Activated CD4-positive, alpha-beta T cell treated with anti-CD3 and anti-CD28 coated beads, Interleukin-2, amount 50 U/mL, for 48 hours (primary cell): ENCODE measurements at places on chromosomes 1 and 21.

DNA sequence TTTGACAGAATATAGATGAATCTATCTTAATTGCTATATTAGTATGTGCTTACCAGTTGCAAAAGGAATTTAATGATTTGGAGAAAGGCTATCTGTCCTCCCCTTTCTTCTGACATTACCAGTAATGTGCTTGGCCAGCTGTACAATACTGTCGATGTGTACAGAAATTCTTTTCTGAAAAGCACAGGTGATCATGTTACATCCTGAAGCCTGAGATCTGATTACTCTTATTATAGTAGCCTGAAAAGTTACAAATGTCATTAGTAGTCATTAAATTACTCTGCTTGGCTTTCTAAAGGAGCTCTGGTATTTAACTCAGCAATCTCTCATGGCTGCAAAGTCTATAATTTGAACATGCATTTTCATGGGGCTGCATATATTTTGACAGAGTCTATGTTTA lies 209.8 kb downstream of the PTPRC start:
- DNase-seq: no peak

- no peak for DNase-seq
Observed at GRCh38 chr21:42981214-42981523, 6.8 kb downstream of the PKNOX1 start.

DNA sequence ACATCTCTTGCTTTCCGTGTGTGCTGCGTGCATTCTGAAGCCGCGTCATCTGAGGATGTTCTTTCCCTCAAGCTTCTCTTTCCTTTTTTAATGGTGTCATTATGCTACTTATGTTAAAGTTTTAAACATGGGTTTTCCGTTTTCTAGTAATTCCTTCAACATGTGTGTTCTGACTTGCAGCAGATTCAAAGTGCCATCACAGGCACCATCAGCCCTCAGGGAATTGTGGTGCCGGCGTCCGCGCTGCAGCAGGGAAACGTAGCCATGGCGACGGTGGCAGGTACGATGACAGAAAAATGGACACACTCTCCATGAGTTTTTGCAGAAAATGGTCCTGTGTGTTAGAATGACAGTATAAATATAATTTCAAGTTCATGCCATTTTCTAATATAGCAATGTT lies 42.4 kb downstream of the PKNOX1 start:
- no peak for DNase-seq

DNA sequence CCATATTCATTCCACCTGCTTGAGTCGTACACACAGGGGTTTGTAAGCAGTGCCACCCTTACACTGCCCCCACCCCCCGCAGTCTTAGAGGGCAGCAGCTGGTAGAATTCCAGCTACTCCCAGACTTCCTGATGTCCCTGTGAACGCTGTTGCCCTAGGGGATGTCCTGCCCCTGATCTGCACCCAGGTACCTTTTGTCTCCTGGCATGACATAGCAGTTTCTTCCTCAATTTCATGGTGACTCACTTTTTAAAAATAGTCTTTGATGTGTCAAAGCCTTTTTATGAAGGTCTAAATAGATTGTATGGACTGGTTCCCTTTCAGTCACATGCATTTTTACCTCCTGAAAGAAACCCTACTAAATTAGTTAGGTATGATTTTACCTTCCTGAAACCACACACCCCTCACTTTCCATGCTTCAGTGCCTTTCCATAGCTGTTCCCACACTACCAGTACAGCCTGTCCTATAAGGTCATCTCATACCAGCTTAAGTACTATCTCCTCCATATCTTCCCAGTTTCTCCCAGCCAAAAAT lies 76.4 kb downstream of the ST3GAL3 start:
- DNase-seq: no peak

GRCh38 chr21:43632373-43632905 lies 26.8 kb downstream of the HSF2BP start:
- DNase-seq: no peak

DNA sequence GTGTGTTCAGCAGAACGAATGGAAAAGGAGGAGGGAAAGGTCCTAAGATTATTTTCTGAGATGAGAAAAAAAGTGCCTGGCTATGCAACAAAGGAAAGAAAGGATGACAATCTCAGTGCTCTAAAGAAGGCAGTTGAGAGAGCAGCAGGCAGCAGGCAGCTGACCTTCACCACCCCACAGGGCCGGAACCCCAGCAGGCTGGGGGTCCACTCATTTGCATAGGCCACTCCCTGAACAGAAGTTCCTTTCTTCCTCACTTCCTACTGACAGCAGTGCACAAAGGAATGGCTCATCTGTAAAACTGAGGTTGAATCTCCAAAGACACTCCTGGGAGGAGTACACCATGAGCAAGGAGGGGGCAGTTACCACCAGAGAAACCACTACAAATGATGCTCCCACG lies 41.4 kb upstream of the TNR start:
- no peak for DNase-seq

DNA sequence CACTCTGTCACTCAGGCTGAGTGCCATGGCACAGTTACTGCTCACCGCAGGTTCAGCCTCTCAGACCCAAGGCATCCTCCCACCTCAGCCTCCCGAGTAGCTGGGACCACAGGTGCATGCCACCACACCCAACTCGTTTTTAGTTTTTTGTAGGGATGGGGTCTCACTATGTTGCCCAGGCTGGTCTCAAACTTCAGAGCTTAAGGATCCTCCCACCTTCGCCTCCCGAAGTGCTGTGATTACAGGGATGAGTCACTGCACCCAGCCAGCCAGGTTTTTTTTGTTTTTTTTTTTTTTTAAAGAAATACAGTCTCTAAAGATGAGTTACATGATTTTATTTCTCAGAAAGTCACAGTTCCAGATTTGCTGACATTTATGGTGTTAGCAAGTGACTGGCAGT lies 29.0 kb downstream of the BACE2 start:
- DNase-seq: no peak

DNA sequence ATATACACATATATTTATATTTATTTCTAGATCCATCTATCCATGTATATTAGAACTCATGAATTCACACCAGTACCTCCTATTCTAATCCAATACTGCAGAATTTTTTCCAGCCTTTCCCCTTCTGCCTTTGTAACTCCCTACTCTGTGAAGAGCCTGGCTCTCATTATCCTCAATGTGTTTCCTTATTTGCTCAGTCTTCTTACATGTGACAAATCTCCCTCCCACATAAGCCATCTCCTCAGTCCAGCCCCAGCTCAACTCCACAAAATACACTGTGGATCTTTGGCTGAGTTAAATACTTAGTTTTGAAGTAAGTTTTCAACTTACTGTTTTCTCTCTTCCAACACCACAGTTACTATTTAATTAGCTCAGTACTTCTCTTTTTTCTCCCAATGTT lies 45.7 kb downstream of the ATP5PO start:
- no peak for DNase-seq

DNA sequence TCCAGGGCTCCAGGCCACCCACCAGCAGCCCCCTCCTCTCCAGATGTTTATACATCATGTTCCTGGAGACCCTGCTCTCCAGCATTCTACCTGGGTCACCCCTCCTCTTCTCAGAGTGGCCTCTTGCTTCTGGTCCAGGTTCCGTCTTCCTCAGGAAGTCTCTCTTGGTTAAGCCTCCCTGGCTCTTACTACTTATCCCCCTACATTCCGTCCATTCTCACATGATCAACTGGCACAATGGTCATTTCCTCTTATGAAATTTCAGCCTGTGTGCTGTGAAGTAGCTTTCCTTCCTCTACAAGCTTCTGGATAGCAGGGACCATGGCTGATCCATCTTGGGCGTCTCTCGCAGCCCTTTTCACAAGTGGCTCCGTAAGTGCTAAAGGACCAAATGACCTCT lies 33.9 kb upstream of the ATP2B4 start:
- DNase-seq: no peak

GRCh38 chr1:76725864-76726619 lies 141.2 kb upstream of the ST6GALNAC5 start:
- DNase-seq: no peak

DNA sequence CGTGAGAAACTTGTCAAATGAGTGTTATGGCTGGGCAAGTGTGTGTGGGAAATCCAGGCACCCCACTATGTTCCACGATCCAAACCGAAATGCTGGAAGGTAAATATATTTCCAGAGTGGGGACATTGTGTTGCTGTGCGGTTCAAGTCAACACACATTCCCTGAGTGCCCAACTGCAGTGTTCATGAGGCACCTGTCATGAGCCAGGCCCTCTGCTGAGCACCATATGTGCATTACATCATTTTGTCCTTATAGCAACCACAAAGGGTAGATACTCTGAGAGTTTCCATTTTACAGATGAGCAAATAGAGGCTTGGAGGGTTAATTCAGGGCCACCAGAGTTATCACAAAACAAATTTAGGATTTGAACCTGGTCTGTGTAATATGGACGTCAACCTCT lies 59.9 kb upstream of the SOD1 start:
- no peak for DNase-seq

GRCh38 chr1:209937996-209938959 lies at the start of gene SYT14:
SYT14 (plus strand) TSS chr1:209938217; CDS start chr1:209938265, 48 bp downstream.
- no peak for DNase-seq

DNA sequence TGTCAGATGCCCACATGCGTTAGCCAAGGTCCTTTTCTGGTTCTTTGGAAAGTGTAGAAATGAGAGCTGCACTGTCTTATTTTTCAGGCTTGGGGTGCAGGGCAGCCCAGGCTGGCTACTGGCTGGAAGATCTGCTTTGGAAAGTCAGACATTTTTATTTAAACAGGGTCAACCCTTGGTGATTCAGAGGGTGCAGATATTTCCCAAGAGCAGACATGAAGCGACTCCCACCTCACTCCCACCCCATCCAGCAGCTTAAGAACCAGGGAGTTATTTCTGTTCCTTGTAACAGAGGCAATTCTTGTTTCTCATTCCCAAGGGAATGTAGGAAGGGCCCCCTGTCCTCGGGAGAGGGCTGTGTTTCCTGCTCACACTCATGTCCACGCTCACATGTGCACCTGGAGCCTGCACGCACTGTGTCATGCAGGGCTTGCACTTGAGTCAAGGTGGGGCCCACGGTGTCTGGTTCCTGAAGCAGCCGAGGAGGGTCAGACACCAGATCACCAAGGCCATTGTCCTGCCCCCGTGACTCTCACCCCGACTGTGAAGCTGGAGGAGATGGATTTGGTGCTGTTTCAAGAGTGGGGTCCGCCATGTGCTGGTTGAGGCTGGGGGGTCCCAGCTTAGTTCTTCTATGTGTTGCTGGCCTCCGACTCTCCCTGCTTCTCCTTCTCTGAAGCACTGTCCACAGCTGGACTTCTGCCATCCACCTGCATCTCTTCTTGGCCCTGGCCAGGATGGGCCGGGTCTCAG lies 992 bp downstream of the S100A7A start:
- no peak for DNase-seq

- DNase-seq: no peak
Observed at GRCh38 chr1:29362764-29363163, 126.4 kb downstream of the PTPRU start.

DNA sequence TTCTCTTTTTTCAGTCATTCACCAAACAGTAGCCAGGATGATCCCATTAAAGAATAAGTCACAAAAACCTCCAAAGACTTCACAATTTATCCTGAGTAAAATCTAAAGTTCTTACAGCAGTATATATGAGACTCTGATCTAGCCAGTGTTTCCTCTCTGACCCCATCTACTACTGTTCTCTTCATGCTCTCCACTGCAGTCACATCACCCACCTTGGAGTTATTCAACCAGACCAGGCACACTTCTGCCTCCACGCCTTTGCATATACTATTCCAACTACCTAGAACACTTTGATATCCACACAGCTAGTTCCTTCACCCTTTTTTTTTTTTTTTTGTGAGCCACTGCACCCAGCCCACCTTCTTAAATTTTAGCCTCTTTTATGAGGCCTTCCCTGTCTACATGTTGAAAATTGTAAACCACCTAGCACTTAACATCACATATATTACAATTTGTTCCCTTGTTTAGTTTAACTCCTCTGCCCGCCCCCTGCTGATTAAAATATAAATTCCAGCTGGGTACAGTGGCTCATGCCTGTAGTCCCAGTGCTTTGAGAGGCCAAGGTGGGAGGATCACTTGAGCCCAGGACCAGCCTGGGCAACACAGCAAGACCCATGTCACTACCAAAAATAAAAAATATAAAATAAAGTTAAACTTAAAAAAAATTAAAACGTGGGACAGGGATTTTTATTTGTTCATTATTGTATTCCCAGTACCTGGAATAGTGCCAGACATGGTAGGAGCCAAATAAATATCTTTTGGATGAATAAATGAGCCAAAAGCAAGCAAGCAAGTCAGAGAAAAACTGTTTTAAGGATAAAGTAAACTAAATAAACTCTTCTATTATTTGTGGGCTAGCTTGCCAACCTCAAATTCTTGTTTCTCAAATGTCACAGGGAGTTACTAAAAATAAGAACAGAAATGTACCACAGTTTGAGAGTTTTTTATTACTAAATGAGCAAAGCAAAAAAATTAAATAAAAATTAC lies 35.2 kb upstream of the MUTYH start:
- no peak for DNase-seq

- DNase-seq: no peak
Observed at GRCh38 chr1:201988601-201989000, 6.2 kb downstream of the RNPEP start.

- no peak for DNase-seq
Observed at GRCh38 chr1:92754000-92754718, 30.7 kb downstream of the EVI5 start.

GRCh38 chr21:42161401-42161955 lies 57.5 kb upstream of the ABCG1 start:
- DNase-seq: no peak

- DNase-seq: no peak
Observed at GRCh38 chr21:15367061-15367626, 302.3 kb upstream of the NRIP1 start.

GRCh38 chr1:54359393-54360162 lies 46.6 kb downstream of the SSBP3 start:
- peak; percentile 21 for DNase-seq

- DNase-seq: no peak
Observed at GRCh38 chr1:102853701-102854187, 254.6 kb downstream of the COL11A1 start.
